ENCODE measurements at places on chromosomes 2 and 18.

GRCh38 chr2:47051562-47051961 lies 103.5 kb downstream of the STPG4 start:
- no peak for DNase-seq

DNA sequence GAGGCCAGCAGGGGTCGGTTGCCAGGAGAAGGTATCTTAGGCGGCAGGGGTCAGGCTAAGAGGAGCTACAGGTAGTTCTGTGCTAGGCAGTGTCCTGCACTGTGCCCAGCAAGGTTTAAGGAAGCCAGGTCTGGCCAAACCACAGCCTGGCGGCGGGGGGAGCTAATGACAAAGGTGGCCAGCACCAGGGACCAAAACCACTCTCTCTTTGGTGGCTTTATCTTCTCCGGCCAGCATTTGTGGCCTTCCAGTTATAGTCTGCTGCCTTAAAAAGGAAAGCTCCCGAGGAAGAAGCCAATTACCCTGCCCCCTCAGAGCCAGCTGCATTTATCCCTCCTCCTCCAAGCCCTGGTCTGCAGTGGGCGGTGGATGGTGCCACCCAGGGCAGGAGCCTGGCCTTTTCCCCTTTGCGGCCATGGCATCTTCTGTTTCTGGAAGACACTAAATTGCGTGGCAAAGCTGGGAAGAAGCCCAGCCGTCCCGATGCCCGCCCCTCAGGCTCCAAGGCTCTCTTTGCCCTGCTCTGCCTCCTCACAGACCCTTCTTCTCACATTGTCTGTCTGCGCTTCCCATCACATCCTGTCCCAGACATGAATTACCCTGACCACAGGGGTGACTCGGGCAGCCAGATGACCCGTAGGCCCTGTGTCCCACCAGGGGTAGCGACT lies 94.6 kb downstream of the EN1 start:
- no peak for DNase-seq

DNA sequence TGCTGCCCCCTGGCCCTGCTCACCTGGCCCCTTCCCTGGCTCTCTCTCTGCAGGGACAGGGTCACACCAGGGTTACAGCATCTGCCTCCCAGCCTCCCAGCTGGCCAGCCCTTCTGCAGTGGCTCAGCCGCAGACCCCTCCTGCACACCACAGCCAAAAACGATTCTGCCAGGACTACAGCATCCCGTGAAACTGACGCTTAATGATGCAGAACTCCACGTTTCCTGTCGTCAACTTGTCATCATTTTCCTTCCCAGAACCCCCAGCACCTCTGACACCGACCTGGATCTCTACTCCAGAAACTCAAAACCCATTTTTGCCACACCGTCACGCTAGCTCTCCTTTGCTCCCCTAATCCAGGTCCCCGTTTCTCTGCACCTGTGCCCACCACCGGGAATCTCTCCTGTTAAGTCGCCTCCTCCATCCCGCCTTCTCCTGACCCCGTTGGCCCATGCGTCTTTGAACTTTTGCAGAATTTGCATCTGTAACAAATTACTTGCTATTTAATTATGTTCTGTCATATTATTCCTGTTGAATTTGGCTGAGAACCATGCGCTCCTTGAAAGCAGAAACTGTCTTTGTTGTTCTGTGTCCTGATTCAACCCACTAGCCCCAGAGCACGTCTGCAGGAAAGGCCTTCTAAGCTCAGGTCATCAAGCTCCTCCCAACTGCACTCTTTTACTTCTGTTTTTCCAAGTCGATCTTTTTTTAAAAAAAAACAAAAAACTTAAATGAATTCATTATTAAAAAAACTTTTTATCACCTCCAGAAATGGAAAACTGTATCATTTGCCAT lies 173.2 kb upstream of the COPS8 start:
- no peak for DNase-seq

DNA sequence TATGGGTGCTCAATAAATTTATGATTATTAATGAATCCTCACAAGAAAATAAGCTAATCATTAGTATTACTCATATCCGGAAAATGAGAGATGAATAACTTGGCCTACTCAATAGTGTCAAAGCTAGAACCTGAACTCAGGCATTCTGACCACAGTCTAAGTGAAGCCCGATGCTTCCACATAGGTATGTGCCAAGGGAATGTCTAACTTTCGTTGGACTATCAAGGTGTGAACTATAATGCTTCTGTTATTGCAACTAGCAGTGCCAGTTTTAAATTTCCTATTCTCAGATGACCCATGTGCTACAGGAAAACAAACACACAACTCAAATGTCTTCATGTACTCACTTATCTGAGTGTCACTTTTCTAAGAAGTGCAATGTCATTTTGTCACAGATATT lies 1.8 kb downstream of the BARD1 start:
- DNase-seq, result no peak

GRCh38 chr2:225600865-225601264 lies 201.4 kb downstream of the NYAP2 start:
- DNase-seq, result no peak

- no peak for DNase-seq
Observed at GRCh38 chr2:219637842-219638185, 10.4 kb downstream of the SLC4A3 start.

GRCh38 chr2:171822525-171823322 lies 71.3 kb downstream of the SLC25A12 start:
- no peak for DNase-seq

DNA sequence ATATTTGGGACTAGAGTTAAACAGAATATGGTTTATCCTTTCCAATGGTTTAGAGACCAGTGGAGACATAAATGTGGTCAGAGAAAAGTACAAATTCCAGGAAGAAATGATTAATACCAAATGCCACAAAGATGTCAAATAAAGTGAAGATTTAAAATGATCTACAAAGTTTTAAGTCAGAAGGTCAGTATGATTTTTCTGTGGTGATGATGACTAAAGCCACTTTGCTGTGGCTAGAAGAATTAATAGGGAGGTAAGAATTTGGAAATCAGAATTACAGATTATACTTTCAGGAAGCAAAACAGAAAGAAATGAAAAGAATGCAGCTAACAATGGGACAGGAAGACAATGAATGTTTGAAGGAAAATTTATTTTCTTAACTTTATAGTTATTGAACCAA lies 91.5 kb upstream of the CDH7 start:
- DNase-seq, result no peak

DNA sequence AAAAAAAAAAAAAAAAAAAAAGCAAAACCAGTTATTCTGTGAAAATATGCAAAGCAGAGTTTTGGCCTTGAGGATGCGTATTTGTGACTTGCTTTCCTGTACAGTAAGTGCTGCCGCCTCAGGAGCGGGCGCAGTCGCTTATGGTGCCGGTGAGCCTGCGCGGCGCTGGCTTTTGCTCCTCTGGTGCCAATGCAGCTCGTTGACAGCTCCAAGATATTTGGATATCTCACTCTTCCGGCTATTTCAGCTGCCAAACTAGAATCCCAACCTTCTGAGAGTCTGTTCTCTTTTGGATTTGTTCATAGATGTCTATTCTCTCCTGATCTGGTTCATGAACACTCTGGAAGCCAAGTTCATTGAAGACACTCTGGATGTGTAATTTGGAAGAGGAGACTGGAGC lies 184.1 kb downstream of the AGAP1 start:
- no peak for DNase-seq

DNA sequence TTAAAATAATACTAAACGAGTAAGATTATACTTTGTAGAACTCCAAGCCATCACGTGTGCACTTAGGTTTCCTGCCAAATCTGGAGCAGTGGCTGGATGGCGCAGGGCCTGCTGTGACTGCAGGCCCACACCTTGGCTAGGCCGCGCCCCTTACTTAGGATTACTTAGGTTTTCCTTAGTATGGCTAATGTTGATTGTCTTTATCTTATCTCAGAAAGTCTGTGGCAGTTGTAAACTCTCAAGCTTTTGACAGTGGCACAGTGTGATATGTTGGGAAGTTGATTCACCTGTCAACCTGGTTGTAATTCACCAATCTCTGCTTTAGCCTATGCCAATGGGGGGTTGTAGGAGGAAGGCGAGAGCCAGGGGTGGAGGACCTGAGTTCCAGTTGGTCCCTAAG lies 208.4 kb downstream of the ZNF407 start:
- DNase-seq, result no peak

GRCh38 chr2:176692533-176692932 lies 423.3 kb downstream of the MTX2 start:
- no peak for DNase-seq

DNA sequence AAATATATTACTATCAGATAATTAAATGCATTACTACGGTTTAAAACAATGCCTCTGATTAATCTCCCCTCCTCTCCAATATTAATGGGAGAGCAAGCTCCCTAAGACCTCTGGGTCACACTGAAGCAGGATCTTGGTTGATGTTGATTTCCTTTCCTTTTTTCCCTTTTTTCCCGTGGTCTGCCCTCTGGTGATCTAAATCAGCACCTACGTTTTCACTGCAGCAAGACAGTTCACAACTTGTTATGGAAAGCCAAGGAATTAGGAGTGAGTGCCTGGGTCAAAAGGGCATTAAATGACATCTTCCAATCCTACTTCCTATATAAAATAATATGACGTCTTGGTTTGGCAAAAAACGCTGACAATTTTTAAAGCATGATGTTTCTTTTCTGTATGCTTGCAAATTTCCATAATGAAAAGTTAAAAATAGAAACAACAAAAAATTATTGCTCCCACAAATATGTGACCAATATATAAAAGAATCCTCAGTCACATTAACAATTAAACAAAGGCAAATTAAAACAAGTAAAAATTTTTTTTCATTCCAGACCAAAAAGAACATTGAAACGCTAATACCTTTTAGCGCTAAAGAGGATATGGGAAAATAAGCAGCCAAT lies 7.9 kb upstream of the CFAP36 start:
- no peak for DNase-seq

DNA sequence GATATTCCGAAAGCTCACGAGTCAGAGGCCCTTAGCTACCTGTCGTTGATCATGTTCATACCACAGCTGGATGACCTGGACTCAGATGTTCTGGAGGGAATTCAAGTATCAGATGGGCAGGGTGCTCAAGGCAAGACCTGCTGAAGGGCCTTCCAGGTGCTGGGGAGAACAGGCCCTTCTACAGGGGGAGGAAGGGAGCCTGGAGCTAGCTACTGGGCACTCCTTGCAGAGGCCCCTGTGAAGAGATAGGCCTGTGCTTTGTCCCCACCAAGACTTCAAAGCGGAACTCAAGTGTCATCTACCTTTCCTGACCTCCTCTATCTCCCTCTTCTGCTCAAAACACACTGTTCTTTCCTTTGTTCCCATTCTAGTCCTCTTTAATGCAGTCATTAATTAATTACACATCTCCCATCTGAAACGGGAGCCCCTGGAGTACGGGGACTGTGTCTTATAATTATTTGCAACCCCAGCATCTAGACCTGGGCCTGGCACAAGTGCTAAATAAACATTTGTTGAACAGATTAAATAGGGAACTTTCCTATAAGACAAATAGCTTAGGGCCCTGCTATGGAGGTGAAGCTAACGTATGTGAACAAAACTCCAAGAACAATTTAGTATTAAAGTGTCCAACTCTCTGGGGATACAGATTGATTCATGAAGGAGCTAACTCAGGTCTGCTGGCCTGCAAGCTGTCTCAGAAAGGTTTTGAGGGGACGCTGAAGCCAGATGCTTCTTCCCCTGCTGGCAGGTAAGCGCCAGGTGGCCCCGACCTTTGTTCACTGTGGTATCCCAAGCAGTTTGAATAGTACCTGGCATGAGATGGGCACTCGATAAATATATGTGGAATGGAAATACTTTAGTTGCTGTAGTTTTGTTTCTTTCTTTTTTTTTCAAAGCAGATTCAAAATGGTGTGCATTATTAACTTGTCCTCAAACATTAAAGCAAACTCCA lies 22.0 kb downstream of the RHOB start:
- no peak for DNase-seq

DNA sequence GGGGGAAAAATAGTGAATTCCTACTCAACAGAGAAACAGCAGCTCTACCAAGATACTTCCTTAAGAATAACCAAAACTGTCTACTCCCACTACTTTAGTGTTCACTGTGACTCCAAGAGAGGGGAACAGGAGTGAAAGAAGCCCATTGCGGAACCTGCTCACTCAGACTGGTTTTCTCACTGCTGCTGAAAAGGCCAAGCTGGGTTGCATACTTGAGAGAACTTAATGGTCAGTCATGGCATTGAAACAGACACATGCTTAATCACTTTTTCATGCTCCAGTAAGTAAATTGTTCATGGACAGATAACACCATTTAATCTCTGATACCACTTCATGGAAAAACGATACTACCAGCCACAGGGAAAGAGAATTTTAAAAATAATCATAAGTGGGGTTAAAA lies 35.7 kb upstream of the SLC8A1 start:
- DNase-seq, result peak; percentile 20

GRCh38 chr18:46213295-46213694 lies 109.1 kb downstream of the HAUS1 start:
- DNase-seq, result no peak

- DNase-seq, result no peak
Observed at GRCh38 chr18:48152549-48152948, 222.1 kb upstream of the SMAD2 start.

DNA sequence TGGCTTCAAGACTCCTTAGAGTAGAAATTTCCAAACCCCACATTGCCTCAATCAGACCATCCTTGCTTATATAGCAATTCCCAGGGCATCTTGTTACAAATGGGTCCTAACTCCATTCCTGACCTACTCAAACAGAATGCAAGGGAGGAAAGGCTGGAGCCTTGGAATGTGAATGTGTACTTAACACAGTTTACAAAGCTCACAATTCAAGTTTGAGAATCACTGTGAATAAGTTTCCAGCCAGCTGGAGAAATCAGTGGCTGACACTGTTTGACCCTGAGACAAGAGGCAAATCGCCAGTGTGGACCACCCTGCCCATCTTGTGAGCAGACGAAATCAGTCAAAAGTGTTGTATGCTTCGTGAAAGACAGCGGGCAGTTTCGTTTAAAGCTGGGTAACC lies 65.5 kb downstream of the SOWAHC start:
- DNase-seq, result no peak

- DNase-seq, result no peak
Observed at GRCh38 chr2:136359121-136359965, 241.4 kb upstream of the CXCR4 start.

DNA sequence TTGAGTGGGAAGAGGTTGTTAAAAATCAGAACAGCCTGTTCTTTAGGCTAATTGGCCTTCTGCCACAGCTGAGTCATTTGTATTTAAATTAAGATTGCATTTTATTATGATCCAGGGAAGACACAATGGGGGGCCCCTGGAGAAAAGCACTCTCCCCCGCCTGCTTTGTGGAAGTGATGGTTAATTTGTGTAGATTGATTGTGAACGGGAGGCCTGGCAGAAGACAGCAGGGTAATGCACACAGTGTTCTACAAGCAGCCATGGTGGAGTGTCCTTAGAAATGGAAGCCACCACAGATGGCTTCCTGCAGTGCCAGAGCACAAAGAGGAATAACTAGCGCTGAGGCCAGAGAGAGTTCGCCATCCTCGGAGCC lies 19.6 kb downstream of the RAMP1 start:
- no peak for DNase-seq

DNA sequence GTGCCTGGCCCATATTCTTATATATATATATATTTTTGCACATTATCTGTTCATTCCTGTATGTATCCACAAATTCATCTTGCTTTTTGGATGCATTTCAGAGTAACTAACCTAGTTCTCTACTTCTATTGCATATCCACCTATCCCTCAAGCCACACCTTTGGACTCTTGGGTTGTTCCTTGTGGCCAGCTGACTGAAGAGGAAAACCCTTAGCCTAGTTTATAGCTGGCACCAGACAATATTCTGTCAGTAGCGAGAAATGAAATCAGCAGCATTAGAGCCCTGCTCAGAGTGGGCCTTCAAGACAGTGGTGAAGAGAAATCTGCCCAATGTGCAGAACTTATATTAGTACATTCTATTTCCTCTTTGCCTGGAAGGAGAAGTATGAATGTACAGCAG lies 19.6 kb upstream of the ALMS1 start:
- no peak for DNase-seq

- no peak for DNase-seq
Observed at GRCh38 chr2:98576666-98577312, 31.5 kb downstream of the COA5 start.

All from CD4-positive, alpha-beta T cell treated with Interleukin-15 for 1 hour (primary cell).